Stimulated activated CD8-positive, alpha-beta memory T cell treated with anti-CD3 and anti-CD28 coated beads, Interleukin-4, amount 100 ng/mL, for 4 hours (primary cell): ENCODE measurements at places on chromosomes 2 and 18.

DNA sequence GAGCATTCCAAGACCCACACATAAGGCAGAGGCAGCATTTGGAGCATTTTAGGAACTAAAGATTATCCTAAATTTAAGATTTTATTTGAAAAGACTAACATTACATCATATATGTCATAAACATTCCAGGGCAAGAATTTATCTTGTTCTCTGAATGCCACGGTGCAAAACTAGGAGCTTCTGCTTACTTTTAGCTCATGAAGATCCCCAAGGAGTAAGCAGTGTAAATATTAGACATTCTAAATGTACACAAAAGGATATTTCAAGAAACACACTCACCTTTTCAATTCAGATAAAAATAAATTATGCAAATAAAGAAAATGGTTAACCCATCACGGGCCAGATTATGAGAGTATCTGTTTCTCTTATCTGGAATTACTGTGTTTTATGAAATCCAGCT lies 101.7 kb upstream of the ETAA1 start:
- DNase-seq: no peak

- DNase-seq: no peak
Measured at GRCh38 chr2:220499225-220499624, 871.8 kb downstream of the SLC4A3 start.

- DNase-seq: no peak
Measured at GRCh38 chr18:50104421-50104820, 90.5 kb downstream of the MYO5B start.

DNA sequence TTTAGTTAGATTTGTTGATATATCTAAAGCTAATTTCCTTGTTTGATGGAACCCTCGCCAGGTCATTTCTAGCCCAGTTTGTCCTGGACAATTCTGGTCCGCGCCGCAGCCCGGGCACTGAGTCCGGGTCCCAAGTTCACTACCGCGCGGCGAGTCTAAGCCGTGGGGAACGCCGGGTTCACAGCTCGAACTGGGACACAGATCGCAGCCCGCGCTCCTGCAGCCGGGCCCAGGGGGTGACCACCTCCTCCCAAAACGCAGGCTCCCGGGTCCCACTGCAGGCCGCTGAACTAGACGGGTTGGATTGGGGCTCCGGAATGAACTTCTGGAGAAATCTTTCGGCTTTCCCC lies 681 bp downstream of the ACADL start:
- no peak for DNase-seq

DNA sequence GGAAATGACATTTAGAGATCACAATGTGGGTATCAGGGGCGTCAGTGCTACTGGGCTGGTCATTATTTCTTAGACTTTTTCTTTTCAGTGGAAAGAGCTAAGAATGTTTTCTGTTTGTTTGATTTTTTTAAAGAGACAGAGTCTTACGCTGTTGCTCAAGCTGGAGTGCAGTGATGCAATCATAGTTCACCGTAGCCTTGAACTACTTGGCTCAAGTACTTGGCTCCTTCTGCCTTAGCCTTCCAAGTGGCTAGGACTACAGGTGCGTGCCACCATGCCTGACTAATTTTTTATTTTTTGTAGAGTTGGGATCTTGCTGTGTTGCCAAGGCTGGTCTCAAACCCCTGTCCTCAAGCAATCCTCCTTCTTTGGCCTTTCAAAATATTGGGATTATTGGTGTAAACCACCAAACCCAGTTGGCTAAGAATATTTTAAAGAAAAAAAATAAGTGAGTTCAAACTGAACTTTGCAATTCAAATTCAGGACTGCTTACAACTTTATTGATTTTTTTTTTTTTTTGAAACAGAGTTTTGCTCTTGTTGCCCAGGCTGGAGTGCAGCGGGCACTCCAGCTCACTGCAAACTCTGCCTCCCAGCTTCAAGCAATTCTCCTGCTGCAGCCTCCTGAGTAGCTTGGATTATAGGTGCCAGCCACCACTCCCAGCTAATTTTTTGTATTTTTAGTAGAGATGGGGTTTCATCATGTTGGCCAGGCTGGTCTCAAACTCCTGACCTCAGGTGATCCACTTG lies 154.2 kb downstream of the MIB1 start:
- DNase-seq: no peak

- no peak for DNase-seq
Measured at GRCh38 chr2:43388371-43388770, 162.0 kb upstream of the ZFP36L2 start.

DNA sequence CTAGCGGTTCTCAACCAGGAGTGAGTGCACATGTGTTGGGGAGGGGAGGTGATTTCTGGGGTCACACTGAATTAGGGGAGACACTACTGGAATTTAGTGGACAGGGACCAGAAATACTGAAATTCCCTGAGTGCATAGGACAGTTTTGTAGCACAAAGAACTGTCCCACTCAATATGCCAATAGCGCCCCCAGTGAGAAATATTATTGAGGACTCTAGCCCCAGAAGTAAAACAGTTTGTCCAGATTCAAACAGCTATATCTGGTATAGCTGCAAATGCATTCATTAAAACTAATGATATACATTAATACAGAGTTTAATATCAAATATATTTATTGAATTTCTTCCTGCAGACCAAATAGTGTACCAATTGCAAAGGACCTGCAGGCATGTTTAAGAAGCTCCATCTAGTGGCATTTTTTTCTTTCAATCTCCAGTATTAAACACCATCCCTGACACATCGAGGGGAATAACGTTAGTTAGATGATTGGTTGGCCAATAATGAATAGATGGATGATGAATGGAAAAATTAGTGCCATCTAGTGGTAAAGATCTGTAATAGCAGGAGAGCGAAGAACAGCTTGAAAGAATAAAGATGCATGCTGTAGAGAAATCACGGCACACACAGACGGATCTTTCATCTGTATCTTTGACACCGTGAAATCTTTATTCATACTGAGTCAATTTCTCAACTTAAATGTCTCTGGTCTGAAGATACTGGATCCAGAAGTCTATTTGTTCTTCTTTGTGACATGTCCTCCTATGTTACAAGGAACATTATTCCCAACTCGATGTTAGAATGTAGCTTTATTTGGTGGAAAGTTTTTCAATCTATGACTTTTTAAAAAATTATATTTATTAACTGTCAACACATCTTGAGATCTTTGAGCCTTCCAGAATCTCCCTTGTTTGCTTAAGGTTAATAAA lies 62.5 kb downstream of the DHRS9 start:
- no peak for DNase-seq

- DNase-seq: no peak
Measured at GRCh38 chr18:10526561-10526949, 728 bp downstream of the NAPG start.

DNA sequence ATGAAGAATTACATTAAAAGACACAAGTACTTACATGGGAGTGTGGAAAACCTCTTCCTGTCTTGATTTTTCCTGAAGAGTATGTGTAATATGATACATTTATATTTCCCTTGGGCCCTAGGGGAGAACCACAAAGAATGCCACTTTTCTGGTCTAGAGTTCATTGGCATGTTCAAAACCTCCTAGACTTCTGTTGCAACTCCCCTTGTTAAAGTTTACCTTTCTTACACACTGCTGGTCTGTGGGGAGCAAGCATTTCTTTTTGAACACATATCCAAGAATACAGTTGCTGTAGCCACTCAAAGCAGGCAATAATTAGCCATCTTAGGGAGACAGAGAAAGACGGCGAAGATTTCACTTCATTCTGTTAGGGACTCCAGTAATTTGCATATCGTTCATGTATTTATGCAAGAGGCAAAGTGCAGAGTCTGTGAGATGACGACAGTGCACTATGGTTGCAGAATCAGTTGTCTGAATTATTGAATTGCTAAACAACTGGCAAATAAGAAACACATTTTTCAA lies 103.5 kb downstream of the NOL4 start:
- no peak for DNase-seq

DNA sequence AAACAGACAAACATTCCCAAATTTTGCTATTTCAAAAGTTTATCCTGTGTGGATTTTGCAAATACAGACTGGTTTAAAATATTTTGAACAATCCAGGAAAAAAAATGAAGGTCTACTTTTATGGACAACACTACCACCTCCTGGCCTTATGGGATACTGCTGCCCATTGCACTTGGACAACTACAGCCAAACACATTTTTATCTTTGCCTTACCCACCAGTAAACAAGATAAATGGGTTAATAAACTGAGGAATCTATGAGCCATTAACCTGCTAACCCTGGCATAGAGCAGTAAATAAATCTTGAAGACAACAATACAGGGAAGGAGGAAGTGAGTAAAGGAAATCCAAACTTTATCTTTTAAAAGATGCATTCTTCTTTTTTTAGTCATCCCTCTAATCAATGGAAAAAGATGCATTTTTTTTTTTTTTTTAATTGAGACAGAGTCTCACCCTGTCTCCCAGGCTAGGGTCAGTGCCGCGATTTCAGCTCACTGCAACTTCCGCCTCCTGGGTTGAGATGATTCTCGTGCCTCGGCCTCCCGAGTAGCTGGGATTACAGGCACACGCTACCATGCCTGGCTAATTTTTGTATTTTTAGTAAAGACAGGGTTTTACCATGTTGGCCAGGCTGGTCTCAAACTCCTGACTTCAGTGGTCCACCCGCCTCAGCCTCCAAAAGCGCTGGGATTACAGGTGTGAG lies 2.1 kb upstream of the SPIRE1 start:
- no peak for DNase-seq

GRCh38 chr2:179909845-179910734 lies 48.7 kb upstream of the ZNF385B start:
- no peak for DNase-seq

- DNase-seq: no peak
Measured at GRCh38 chr2:31297751-31298150, 63.8 kb downstream of the EHD3 start.

DNA sequence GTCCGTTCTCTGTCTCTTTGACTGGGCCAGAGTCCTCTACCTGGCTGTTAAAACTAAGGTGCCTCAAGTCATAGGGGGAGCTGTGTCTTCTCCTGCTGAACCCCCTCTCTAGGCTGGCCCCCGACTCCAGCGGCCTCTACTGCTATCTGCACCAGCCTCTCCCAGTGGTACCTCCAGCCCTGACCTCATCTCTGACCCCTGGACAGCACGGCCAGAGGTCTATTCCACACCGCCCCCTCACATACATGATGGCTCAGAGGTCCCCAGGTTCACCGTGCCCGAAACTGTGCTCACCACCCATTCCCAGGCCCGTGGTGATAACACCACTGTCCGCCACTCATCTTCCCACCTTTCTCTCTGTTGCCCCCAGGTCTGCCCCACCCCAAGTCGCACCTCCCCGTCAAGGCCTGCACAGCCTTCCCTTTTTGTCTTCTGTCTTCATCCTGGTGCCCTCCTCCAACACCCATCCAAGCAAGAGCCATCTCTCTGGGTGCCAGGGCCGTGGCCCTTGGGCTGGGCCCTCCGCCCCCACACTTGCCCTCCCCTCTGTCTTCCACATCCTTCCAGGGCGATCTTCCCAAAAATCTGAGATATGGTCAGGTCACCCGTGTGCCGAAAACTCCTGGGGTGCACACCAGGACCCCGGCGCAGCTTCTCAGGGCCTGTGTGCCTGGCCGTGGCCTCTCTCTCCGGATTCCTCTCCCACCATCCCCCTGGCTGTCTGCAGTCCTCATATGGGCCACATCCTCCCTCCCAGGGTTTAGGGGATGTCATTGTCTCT lies 134.4 kb upstream of the ID2 start:
- DNase-seq: no peak

- no peak for DNase-seq
Measured at GRCh38 chr2:119579424-119580295, 35.4 kb downstream of the CFAP221 start.

GRCh38 chr18:45690975-45691815 lies 32.8 kb upstream of the SLC14A1 start:
- DNase-seq: peak; percentile 61

- no peak for DNase-seq
Measured at GRCh38 chr2:84160453-84160852, 298.6 kb downstream of the SUCLG1 start.

- no peak for DNase-seq
Measured at GRCh38 chr2:60317844-60318243, 235.6 kb downstream of the BCL11A start.

DNA sequence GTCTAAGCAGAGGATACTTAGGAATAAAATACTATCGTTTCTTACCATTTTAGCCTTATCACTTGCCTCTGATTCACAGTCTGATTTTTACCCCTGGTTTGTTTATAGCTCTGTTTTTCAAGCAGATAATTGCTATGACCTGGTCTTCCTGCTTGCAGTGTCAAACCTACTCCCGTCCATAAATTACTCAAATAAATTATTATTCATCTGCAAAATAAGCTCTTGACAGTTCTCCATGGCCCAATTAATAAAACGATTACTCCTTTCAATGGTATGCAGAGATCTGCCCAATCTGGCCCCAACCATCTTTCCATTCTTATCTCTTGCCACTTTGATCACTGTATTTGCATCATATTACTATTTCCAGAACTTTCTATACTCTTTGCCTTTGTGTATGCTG lies 354.0 kb downstream of the CCDC85A start:
- DNase-seq: no peak

GRCh38 chr2:170984079-170984478 lies 55.0 kb downstream of the GORASP2 start:
- no peak for DNase-seq

GRCh38 chr2:23270810-23271209 lies 114.2 kb upstream of the KLHL29 start:
- DNase-seq: no peak

DNA sequence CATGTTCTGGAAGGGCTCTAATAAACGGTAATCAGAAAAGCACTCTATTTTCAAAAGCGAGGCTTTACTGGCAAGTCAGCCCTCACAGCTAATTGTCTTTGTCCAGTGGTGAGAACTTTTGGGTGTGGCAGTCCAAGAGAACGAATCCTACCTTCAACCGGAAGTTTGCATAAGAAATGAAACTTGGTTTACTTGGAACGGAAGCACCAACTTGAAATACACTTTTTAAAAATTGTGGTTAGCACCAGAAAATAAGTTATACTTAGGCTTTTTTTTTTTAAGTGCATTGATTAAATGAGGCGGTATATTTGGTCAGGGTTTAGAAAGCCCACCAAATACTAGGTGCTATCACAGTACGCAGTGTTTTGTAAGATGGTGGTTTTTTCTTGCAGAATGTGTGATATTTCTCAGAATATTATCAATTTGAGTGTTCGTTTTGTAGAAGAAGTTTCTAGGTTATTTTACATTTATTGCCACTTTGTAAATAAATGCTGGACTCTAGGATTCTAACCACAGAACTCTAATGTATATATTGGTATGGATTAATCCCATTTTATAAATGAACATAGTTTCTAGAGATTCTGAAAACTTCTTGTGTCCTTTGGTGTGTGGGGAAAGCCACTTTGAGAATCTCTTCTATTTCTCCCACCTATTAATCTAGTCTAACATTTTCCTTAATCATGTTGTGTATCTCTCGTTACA lies 1.2 kb downstream of the MYL12A start:
- no peak for DNase-seq

GRCh38 chr2:64854773-64855237 lies 134.4 kb upstream of the SLC1A4 start:
- DNase-seq: no peak

- DNase-seq: no peak
Measured at GRCh38 chr2:40760071-40760666, 308.3 kb upstream of the SLC8A1 start.

DNA sequence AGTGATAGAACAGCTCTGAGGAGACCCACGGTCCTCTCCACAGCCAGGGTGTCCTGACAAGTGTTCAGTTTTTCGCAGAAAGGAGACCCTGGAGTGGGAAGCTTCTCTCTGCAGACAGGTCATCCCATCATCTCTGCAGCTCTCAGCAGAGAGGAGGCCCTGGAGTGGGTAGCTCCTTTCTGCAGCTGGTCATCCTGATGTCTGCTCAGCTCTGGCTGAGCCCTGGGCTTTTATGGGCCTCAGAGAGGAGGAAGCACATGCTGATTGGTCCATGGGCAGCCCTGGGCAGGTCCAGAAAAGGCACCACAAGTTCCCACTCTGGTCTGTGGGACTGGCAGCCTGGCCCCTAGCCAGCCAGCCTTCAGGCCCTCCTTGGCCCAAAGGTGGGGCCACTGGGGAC lies 72.3 kb upstream of the ST3GAL5 start:
- no peak for DNase-seq
